ENCODE measurements at places on chromosomes 1 and 21.

- DNase-seq = no peak
Observed at GRCh38 chr1:37448691-37449417, 25.5 kb upstream of the ZC3H12A start.

GRCh38 chr21:36471254-36471723, 8.6 kb downstream of the CLDN14 start:
- DNase-seq = peak; percentile 87

- peak; percentile 52 for DNase-seq
Observed at GRCh38 chr1:116573431-116574095, 2.7 kb upstream of the CD58 start.

DNA sequence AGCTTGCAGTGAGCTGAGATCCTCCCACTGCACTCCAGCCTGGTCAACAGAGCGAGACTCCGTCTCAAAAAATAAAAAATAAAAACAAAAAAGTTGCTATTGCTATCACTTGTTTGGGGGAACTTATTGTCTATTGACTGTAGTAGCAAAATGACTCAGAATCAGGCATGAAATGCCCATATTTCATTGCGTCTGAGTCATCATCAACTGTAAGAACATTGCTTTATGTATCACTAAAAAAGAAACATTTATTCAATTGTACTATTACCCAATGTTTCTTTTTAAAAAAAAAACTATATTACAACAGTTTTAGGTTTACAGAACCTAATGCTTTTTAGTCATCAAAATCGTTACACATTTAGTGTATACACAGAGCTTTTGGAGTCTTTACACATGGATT, 91.0 kb upstream of the FMN2 start:
- DNase-seq = peak; percentile 73

Measured in fibroblast of skin of right biceps (primary cell).